CD4-positive, CD25-positive, alpha-beta regulatory T cell (primary cell): ENCODE measurements at places on chromosomes 11 and 22. TPM values are rescaled to one million over a fixed set of nuclear protein-coding genes. Genes with fewer than 3 reads are reported as not detected.

- no peak for DNase-seq
- H3K4me3 ChIP-seq, result no peak within 1 kb of the TSS
- H3K4me1 ChIP-seq, result no peaks in the 10 kb centered on the region
- no peak within 1 kb of the TSS for H3K27ac ChIP-seq
These were observed at the start of gene OR51B5 for GRCh38 chr11:5343474-5344335. TSS of gene OR51B5 (minus strand) at chr11:5343524. CDS start at chr11:5343524, 0 bp downstream.

The TOB2 gene
- 18.0 TPM for polyA plus RNA-seq

The DTX4 gene
- polyA plus RNA-seq, result 0.11 TPM

The FAM83F gene
- polyA plus RNA-seq, result 0.05 TPM

DNA sequence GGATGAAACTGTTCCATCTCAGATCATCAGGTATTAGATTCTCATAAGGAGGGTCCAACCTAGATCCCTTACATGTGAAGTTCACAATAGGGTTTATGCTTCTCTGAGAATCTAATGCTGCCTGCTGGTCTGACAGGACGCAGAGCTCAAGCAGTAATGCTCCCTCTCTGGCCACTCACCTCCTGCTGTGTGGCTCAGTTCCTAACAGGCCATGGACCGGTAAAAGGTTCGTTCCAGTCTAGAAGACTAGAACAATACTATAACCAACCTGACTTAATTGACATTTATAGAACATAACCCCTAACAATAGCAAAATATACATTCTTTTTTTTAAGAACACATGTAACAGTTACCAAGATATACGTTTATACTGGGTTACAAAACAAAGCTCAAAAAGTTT is 45.8 kb downstream of the ATG16L2 start:
- H3K36me3 ChIP-seq, result peaks cover 16% of the 10 kb centered on the region
- no peaks in the 10 kb centered on the region for H3K27me3 ChIP-seq
- H3K4me1 ChIP-seq, result no peaks in the 10 kb centered on the region

- H3K36me3 ChIP-seq, result no peaks in the 10 kb centered on the region
- H3K4me3 ChIP-seq, result no peak overlapping the region
- DNase-seq, result no peak
- no peaks in the 10 kb centered on the region for H3K27me3 ChIP-seq
- H3K4me1 ChIP-seq, result no peaks in the 10 kb centered on the region
These were observed 24.6 kb upstream of the LDLRAD3 start for GRCh38 chr11:35919244-35919643.

DNA sequence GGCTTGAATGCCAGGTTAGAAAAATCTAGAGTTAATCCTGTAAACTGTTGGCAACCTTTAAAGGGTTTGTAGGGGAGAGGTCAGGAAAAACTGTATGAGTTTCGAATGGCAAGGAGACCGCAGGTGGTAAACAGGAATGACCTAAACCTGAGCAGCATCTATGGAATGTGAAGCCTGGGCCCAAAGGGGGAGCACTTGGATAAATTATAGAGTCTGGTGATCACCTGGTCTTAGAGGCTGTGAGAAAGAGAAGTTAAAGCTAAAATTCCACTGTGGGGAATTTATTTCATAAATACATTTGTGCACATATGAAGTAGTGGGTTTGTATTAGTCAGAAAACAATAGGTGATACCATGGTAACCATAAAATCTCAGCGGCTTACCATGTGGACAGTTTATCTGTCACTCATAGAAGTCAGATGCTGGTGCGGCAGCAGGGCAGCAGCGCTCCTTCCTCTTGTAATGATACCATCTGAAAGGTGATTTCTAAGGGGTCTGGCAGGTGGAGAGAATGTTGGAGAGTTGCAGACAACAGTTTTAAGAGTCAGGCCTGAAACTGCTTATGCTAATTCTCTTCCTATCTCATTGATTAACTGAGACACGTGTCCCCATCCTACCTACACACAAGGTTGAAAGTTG is 1104.4 kb upstream of the CCDC90B start:
- DNase-seq, result no peak
- H3K36me3 ChIP-seq, result no peaks in the 10 kb centered on the region
- H3K27me3 ChIP-seq, result no peaks in the 10 kb centered on the region
- no peaks in the 10 kb centered on the region for H3K4me1 ChIP-seq
- no peak overlapping the region for H3K4me3 ChIP-seq
- no peak overlapping the region for H3K27ac ChIP-seq

- H3K27ac ChIP-seq, result no peak overlapping the region
- H3K4me1 ChIP-seq, result no peaks in the 10 kb centered on the region
- no peak overlapping the region for H3K4me3 ChIP-seq
- DNase-seq, result no peak
- H3K36me3 ChIP-seq, result no peaks in the 10 kb centered on the region
These were observed 10.1 kb downstream of the C11orf91 start for GRCh38 chr11:33690290-33691065.

- H3K27me3 ChIP-seq, result no peaks in the 10 kb centered on the region
- no peaks in the 10 kb centered on the region for H3K4me1 ChIP-seq
- H3K36me3 ChIP-seq, result no peaks in the 10 kb centered on the region
- H3K4me3 ChIP-seq, result no peak overlapping the region
- no peak overlapping the region for H3K27ac ChIP-seq
- DNase-seq, result no peak
These were observed 409.5 kb upstream of the SYN3 start for GRCh38 chr22:33467620-33468095.

The GPHA2 gene
- polyA plus RNA-seq, result not detected

GRCh38 chr11:128595775-128596174 is 8.4 kb upstream of the ETS1 start:
- H3K4me1 ChIP-seq, result peaks cover 4% of the 10 kb centered on the region
- DNase-seq, result no peak
- no peak overlapping the region for H3K4me3 ChIP-seq
- no peak overlapping the region for H3K27ac ChIP-seq
- H3K27me3 ChIP-seq, result no peaks in the 10 kb centered on the region
- no peaks in the 10 kb centered on the region for H3K36me3 ChIP-seq

The SCGB1D2 gene
- polyA plus RNA-seq, result not detected

- H3K4me1 ChIP-seq, result no peaks in the 10 kb centered on the region
- DNase-seq, result no peak
- H3K27ac ChIP-seq, result no peak overlapping the region
- peaks cover 4% of the 10 kb centered on the region for H3K27me3 ChIP-seq
- no peaks in the 10 kb centered on the region for H3K36me3 ChIP-seq
These were observed 815 bp upstream of the MS4A6A start for GRCh38 chr11:60183591-60184205.

- H3K27me3 ChIP-seq, result no peaks in the 10 kb centered on the region
- H3K27ac ChIP-seq, result no peak overlapping the region
- H3K36me3 ChIP-seq, result no peaks in the 10 kb centered on the region
- H3K4me3 ChIP-seq, result no peak overlapping the region
- no peaks in the 10 kb centered on the region for H3K4me1 ChIP-seq
These were observed 228.5 kb upstream of the SESN3 start for GRCh38 chr11:95459291-95460042.

- H3K36me3 ChIP-seq, result no peaks in the 10 kb centered on the region
- no peaks in the 10 kb centered on the region for H3K4me1 ChIP-seq
- no peak overlapping the region for H3K27ac ChIP-seq
- no peak overlapping the region for H3K4me3 ChIP-seq
These were observed 376.3 kb upstream of the CCDC90B start for GRCh38 chr11:83662494-83662893.

GRCh38 chr11:16604794-16605388 is 133.6 kb upstream of the C11orf58 start:
- H3K4me1 ChIP-seq, result peaks cover 36% of the 10 kb centered on the region
- H3K27me3 ChIP-seq, result peaks cover 51% of the 10 kb centered on the region
- no peaks in the 10 kb centered on the region for H3K36me3 ChIP-seq
- no peak for DNase-seq

The CRYBA4 gene
- not detected for polyA plus RNA-seq

DNA sequence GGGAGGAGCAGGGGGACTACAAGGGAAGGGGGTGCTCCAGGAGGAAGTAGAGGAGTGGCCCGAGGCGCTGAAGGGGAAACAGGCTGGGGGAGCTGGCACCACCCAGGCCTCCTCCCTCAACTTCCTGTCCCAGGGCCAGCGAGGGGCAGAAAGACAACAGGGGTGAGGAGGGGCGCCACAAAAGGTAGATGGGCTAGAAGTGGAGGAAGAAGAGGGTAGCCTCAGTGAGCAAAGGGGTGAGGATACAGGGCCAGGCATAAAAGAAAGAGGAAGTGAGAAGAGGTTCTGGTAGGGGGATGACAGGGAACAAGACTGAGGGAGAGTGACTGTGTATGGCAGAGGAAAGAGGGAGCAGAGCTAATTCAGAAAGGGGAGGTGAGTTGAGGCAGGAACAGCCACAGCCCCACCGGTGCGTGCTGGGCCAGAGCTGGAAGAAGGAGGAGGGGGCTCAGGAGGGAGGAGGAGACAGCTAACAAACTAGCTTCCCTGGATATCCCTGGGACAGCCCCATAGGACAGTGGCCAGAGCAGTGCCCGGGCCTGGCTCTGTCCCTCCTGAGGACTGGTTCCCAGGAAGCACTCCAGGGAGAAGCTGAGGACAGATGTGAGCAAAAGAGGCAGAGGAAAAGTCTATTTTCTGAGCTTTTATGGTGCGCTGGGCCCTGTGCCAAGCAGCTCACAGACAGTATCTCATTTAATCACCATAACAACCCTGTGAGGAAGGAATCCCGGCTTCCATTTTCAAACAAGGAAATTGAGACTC is 8.5 kb downstream of the DCHS1 start:
- no peaks in the 10 kb centered on the region for H3K36me3 ChIP-seq
- H3K27ac ChIP-seq, result peak overlapping the region; percentile 81
- peak overlapping the region; percentile 39 for H3K4me3 ChIP-seq
- H3K27me3 ChIP-seq, result peaks cover 7% of the 10 kb centered on the region
- DNase-seq, result peak; percentile 34
